ENCODE measurements at places on chromosomes 12 and 14.
A peak's percentile ranks its signal among the peaks of the same experiment; 100 is the strongest.

DNA sequence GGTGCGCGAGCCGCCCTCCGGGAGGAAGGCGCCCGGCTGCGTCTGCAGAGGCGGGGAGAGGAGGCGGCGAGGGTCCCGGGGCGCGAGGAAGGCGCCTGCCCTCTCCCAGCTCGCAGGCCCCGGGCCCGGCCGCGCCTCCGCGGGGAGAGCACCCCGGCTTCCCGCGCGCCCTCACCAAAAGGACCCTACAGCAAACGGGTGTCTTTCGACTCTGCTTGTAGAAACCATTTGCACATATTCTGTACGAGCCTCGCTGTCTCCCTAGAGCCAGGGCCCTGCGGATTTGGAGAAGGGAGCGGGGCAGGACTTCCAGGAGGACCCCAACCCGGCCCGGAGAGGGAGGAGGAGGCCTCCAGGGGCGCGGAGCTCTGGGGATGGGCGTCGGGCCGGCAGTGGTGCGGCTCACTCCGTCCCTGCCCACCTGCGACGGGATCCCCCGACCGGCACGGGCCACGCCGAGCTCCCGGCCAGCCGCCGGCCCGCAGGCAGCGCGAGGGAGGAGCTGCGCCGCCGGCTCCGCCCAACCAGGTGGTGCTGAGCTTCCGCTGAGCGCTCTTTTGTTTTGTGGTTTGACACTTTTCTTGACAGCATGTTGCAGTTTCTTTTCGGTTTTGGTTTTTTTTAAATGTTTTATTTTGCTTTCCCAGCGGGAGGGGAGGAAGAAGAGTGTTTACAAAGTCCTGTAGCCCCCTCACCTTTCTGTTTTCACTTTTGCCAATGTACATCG is 103.3 kb upstream of the FKBP4 start:
- no peak for DNase-seq

- DNase-seq, result no peak
Observed at GRCh38 chr12:29818916-29819623, 35.3 kb upstream of the TMTC1 start.

DNA sequence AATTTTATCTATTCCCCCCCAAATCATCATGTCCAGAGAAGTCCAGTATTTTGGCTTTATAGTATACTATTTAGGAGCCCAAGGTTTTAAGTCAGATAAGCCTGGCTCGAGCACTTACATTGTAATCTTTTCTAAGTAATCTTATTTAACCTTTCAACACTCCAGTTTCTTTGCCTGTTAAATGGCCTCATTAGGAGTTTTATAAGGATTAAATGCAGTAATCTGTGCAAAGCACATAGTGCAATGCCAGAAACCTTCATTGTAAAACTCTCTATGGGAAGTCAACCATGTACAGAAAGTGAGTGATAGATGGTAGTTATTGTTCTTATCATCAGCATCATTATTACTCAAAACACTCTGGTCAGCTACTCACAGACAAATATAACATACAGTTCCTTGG is 1330.4 kb downstream of the SLC16A7 start:
- DNase-seq, result no peak

DNA sequence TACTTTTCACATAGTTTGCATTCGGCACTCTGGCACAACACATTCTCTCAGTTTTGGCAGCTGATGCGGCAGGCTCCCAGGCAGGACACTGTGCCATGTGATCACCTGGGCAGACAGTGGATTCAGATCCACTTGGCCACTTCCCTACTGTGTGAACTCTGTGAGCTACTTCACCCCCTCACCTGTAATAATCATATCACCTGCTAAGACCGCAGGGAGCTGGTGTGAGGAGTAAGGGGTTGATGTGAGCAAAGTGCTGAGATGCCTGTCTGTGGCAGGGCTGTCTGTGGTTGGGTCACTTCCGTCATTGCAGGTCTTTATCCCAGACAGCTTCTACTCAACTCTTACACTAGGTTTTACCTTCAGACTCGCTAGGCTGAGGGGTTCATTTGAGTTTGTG is 50.4 kb upstream of the AMN start:
- no peak for DNase-seq

DNA sequence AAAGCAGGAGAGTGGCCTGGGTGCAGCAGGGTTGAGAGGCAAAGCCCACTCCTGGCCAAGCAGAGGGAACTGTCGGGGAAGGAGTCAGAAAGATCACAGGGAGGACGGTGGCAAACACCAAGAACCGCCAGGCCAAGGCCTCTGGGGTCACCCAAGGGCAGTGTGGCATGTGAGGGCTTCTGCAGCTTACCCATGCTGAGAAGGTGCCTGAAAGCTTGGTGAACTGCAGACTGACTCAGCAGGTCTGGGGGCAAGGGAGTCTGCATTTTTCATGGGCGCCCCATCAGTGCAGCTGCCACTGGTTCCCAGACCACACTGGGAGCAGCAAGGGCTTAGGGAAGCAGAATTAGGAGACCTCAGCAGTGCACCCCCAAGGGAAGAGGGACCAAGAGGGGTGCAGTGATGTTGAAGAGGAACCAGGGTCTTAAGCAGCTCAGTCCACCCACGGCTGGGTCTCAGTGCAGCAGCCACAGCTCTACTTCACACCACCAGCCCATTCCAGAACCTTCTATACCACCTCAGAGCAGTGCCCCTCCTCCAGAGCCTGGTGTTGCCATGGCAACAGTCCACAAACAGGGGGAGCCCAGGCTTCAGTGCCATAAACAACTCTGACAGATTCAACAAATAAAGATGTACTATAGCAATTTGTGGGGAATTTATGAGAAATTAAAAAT is 59.4 kb downstream of the ITPK1 start:
- DNase-seq, result no peak

GRCh38 chr14:23154964-23155587 is 28.4 kb downstream of the SLC7A8 start:
- DNase-seq, result no peak

- DNase-seq, result no peak
Observed at GRCh38 chr12:28486521-28486920, 296.3 kb downstream of the CCDC91 start.

GRCh38 chr14:99346470-99347080 is 74.6 kb upstream of the BCL11B start:
- DNase-seq, result no peak

GRCh38 chr12:64083285-64084210 is 138.5 kb downstream of the KICS2 start:
- DNase-seq, result peak; percentile 46

DNA sequence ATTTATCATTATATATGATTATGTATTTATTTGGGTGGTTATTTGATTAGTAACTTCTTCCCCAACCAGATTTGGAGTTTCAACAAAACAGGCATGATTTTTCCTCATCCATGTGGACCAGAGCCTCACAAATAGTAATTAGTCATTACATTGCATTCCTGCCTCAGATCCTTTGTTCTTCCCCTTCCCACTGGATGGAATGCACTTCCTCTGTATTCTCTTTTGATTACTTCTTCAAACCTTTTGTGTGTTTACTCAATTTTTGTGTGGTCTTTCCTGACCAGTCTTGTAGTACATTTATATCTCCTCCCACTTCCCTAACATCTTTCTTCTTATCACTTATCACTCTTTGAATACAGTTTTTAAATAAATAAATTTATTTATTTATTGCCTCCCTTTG is 15.5 kb downstream of the SYT1 start:
- DNase-seq, result no peak

GRCh38 chr12:113190761-113191160 is 5.2 kb downstream of the RITA1 start:
- DNase-seq, result no peak

DNA sequence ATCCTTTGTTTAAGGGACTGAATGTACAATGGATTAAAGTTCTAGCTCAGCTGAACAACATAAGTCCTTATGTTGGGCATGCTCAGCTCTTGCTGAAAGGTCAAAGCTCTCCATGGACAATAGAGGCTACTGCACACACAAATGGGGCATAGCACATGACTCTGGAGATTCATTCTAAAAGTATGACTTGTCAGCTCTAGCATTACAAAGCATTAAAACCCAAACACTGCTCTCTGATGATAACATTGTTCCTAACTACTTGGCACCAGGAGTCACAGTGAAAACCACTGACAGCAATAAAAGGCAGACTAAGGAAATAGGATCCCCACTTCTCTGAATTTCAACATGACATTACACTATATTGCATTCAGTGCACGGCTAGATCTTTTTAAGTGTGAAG is 21.9 kb upstream of the FSCB start:
- DNase-seq, result no peak

GRCh38 chr12:13170892-13171490 is 25.5 kb upstream of the EMP1 start:
- DNase-seq, result no peak

- DNase-seq, result no peak
Observed at GRCh38 chr14:35146711-35147149, 24.4 kb downstream of the PRORP start.

- DNase-seq, result no peak
Observed at GRCh38 chr14:104561124-104561557, 18.4 kb upstream of the C14orf180 start.

GRCh38 chr12:112121780-112122565 is 3.4 kb upstream of the TRAFD1 start:
- peak; percentile 48 for DNase-seq

DNA sequence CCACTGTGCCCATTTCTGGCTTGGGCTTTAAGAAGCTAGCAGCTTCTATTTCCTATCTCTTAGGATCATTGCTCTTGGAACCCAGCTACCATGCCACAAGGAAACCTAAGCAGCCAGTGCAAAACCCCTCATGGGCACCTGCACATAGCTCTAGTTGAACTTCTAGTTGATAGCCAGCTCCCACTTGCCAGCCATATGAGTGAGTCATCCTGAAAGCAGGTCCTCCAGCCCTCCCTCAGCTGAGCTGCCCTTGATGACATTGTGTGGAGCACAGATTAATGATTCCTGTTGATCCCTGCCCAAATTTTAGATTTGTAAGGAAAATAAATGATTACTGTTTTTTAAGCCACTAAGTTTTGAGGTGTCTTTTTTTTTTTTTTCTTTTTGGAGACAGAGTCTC is 234.2 kb upstream of the FBXO33 start:
- no peak for DNase-seq

GRCh38 chr12:3837049-3837448 is 36.1 kb downstream of the PARP11 start:
- no peak for DNase-seq

GRCh38 chr14:76998910-76999309 is 29.6 kb downstream of the IRF2BPL start:
- DNase-seq, result no peak

GRCh38 chr14:50335989-50336824 is 24.1 kb downstream of the DMAC2L start:
- no peak for DNase-seq

- DNase-seq, result no peak
Observed at GRCh38 chr12:33710548-33710947, 270.9 kb upstream of the SYT10 start.

DNA sequence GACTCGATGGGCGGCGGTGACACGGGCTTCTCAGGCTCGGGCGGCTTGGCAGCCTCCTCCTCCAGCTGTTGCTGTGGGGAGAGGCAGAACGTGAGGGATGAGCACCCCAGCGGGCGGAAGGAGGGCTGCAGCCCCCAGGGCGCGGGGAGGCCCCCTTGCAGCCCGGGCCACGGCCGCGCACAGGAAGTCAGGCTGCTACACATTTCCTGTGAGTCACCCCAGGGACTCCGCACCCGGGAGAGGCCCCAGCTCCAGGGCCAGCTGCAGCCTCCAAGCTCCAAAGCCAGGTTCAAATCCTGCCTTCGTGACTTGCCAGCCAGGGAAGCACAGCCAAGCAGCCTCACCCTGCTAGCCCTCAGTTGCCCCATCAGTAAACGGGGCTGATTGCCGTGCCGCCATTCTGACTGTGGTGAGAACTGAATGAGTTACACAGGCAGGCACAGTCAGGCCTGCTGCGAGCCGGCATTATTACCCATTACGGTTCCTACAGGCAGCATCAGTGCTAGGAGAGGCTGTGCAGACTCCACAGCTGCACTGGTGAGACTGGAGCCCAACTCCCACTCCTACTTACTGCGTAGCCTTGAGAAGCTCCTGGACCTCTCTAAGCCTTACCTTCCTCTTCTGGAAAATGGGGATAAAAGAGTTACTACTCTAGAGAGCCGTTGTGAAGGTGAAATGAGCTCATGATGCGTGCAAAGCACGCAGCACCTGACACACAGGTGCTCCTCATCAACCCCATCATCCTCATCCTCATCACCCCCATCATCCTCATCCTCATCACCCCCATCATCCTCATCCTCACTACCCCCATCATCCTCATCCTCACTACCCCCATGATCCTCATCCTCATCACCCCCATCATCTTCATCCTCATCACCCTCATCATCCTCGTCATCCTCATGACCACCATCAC is 100.9 kb downstream of the NCOR2 start:
- DNase-seq, result no peak
